ENCODE measurements at places on chromosomes 2 and 18.

- DNase-seq: no peak
Measured at GRCh38 chr2:80499095-80499494, 194.5 kb upstream of the LRRTM1 start.

DNA sequence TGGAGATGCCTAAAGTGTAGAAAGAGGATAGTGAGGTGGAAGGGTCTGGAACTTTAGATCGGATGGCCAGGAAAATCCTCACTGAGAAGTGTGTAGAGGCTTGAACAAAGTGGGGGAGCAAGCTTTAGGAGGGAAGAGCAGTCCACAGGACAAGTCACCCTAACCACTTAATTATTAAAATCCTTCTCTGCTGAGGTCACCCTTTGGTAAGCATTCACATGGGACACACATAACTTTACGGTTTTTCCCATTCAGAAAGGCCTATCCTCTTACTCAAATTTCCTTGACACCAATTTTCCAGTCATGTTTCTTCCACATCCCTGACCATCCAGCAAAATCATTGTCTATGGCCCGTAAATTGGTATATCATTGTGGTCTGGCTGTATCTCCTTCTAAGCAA, 31.0 kb upstream of the ZEB2 start:
- DNase-seq: no peak

- DNase-seq: no peak
Measured at GRCh38 chr2:209476367-209477208, 52.7 kb downstream of the MAP2 start.

DNA sequence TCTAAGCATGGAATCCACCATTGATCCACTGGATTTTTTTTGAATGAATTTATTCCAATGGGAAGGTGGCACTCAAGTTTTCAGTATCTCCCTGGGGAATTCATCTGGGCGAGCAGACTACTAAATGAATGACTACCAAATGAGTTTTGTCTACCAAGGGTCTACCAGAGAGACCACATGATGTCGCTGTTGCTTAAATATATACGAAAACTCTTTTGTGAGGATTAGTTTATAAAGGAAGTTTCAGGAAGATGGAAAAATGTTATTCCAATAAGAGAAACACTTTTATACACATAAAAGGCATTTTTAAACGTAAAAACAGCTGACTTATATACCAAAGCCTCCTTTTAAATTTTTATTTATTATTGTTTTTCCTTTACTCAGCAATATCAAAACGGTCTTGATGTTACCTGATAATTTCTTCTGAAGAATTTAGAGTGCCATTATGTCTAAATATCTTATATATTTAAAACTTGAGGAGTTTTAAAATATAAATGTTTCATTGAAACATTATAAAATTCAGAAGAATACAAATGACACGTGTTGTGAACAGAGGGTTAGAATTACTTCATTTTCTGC, 139.7 kb downstream of the HRH4 start:
- no peak for DNase-seq

- no peak for DNase-seq
Measured at GRCh38 chr2:55922291-55922907, 1.2 kb downstream of the EFEMP1 start.

DNA sequence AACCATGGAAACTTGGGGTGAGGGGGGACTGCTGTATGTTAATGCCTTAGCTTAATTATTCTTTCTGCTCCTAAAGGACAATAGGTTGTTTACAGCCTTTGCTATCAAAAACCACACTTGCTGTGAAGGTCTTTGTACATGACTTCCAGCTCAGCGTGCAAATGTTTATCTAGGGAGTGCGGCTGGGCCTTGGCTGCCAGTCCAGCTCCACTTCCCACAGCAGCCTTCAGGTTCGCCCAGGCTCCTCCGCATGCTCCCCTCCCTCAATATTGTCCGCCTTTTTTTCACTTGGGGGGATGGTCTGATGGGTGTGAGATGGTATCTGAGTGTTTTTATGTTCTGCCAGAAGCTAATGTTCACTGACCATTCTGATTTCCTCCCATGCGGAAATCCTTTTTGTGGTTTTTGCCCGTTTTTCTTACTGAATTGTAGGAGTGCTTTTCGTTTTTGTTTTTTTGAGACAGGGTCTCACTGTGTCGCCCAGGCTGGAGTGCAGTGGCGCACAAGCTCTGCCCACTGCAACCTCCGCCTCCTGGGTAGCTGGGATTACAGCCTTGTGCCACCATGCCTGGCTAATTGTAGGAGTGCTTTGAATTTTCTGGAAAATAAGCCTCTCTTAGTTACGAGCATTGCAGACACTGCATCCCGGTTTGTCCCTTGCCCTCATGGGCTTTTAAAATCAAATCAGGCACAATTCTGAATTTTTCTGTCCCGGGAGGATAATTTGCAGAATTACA, 28.8 kb downstream of the SH3BP4 start:
- DNase-seq: no peak

- no peak for DNase-seq
Measured at GRCh38 chr2:133605011-133605765, 36.9 kb upstream of the NCKAP5 start.

Measured in activated T-cell treated with anti-CD3 and anti-CD28 coated beads for 24 hours (primary cell).